ENCODE measurements at places on chromosomes 3 and 15.
A peak's percentile ranks its signal among the peaks of the same experiment; 100 is the strongest.

DNA sequence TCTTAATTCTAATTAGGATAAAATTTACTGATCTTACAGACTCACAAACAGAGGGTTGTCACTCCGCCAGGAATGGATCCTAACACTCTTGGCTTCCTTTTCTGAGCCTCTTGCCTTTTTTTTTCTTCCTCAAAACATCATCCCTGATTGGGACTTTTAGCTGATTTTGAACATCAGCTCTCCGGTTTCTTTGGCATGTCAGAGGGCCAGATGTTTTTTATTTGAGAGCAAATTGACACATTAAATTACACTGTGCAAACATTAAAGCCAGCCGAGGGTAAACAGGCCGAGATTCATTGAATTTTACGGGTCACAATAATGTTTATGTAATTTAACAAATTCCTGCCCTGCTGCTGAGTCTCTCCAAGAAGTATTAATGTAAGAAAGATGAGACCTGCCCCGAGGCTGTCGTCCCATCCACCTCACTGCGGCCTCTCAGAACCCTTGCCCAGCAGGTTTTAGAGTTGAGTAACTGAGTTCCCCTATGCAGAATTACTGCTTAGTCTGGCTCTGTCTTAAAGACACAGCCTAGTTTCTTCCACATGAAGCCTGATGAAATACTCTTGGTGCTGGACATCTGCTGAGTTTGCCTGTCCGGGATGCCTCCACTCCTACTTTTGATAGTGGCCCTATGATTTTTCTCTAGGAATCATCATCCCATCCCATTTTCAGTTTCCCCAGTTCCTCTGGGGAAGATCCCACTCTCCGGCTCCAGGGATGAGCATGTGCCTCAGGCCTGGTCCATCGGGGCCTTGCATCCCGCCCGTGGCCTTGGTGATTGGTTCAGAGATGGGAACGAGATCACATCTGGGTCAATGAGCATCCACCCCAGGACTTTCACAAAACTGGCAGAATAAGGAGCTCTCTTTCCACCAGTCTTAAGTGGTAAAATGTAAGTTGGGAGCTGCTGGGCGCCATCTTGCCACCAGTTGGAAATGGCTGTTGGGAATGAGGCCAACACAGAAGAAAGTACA lies 226.6 kb upstream of the TLE3 start:
- DNase-seq = no peak

- no peak for DNase-seq
Observed at GRCh38 chr15:48850648-48851047, 27.3 kb upstream of the EID1 start.

DNA sequence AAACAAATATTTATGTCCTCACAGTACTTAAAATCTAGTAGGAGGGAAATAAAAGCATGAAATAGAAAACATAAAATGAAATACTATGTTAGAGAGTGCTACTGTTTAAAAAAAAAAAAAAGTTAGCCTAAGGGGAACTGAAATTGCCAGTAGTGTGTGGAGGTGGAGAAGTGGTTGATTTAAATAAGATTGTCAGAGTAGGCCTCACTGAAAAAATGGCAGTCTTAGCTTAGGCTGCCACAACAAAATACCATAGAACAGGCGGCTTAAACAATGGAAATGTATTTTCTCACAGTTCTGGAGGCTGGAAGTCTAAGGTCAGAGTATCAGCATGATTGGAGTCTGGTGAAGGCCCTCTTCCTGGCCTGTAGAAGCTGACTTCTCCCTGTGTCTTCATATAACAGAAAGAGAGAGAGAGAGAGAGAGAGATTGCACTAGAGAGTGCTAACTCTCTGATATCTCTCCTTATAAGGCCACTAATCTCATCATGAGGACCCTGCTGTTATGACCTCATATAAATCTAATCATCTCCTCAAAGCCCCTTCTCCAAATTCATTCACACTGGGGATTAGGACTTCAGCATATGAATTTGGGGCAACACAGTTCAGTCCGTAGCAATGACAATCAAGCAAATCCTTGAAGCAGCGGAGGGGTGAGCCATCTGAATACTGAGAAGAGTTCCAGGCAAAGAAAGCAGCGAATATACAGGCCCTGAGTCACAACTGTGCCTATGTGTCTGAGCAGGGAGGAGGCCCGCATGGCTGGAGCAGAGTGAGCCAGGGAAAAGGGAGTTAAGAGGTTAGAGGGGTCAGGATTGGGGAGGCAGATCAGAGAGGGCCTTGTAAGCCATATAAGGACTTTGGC lies 23.6 kb upstream of the LRRC34 start:
- DNase-seq = peak; percentile 73

- DNase-seq = no peak
Observed at GRCh38 chr3:97872525-97873042, 50.8 kb downstream of the CRYBG3 start.

- DNase-seq = no peak
Observed at GRCh38 chr15:100265641-100266035, 76.1 kb downstream of the ADAMTS17 start.

- no peak for DNase-seq
Observed at GRCh38 chr15:86506401-86506800, 426.7 kb downstream of the AGBL1 start.

GRCh38 chr3:72316501-72317279 lies 531.6 kb downstream of the SHQ1 start:
- no peak for DNase-seq

DNA sequence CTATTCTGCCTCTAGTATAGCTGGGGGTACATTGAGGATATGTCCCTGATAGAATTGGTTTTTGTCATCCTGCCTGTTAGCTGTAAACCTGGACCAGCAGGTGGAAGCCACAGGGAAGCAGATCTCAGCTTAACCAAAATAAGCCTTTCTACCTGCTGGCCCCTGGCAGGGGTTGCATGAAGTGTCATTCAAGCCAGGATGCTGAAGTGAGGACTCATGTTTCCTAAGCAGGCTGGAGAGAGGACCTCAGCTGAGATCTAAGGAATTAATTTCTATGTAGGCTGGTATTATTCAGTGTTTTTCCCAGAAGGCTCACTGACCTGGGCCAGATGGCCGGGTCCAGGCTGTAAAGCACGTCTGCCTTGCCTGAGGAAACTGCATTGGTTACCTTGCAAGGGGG lies 128.9 kb downstream of the MEGF11 start:
- DNase-seq = no peak

DNA sequence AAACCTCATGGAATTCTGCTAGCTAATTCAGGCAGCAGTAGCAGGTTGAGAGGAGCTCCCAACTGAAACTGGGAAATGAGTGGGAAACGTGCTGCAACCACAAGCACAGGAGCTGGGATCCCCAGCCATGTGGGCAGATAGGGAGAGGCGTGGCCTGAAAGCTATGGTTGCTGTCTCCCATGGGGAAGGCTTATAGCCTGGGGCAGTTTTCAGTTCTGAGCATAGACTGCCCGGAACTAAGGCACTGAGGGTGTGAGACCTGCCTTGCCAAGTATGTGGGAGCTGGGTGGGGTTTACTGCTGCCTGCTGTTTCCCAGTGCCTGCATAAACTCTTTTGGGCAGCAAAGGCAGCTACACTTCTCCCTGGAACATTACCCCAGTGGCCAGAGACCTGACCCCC lies 229.5 kb downstream of the TUSC7 start:
- DNase-seq = no peak

DNA sequence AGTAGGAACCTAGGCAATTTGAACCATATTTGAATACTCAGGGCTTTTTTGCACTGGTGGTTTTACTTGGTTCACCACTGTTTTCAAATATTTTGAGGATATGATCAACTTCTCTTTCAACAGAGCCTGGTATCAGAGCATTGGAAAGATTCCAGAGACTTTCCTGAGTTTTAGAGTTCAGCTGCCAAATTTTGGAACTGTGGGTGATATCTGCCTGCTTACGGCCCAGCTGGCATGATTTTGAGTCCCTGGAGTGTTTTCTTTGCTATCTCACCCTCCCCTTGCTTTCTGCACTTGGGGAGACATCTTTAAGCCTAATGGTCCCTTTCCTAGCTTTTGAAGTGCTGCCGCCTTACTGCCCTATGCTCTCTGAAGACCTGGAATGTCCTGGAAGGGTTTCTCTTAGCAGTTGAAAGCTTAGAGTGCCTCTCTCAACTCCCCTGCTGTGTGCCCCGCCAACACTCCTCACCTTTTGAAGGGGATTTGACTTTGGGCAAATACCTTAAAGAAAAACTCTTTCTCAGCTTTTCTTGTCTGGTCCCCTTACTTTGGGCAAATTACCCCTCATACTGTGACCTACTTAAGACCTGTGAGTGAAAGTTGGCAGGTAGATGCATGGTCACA lies 539.1 kb downstream of the MFSD1 start:
- no peak for DNase-seq

DNA sequence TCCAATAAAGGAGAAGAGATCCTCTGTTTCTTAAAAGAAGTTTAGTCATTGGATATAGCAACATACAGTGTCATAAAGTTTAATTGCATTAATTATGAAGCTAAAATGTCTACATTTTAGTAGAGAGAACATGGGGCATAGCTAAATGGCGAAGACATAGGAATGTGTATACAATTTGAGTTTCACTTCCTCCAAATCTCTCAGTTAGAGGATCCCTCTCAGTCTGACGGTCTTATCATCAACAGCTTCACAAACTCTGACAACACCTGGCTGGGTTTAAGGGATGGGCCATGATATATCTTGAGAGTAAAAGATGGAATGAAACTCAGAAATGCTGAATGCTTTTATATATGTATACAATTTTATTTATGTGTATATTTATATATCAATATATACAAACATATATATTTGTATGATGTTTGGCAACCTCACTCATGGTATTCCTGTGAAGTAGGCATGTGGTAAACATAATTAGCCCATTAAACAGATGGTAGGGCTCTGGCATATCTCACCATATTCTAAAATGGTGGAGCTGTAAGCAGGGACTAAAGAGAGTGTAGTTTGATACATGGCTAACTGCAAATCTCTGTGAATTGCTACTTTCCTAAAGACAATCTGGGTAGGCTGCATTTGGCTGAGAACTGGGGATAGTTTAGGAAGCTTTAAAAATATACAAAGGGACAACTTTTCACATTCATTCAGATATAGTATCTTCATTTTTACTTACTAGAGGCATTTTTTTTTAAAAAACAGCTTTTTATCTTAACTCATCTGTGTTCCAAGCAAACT lies 111.6 kb downstream of the TIGIT start:
- DNase-seq = peak; percentile 6

GRCh38 chr3:165938986-165939540 lies 101.8 kb upstream of the BCHE start:
- no peak for DNase-seq

DNA sequence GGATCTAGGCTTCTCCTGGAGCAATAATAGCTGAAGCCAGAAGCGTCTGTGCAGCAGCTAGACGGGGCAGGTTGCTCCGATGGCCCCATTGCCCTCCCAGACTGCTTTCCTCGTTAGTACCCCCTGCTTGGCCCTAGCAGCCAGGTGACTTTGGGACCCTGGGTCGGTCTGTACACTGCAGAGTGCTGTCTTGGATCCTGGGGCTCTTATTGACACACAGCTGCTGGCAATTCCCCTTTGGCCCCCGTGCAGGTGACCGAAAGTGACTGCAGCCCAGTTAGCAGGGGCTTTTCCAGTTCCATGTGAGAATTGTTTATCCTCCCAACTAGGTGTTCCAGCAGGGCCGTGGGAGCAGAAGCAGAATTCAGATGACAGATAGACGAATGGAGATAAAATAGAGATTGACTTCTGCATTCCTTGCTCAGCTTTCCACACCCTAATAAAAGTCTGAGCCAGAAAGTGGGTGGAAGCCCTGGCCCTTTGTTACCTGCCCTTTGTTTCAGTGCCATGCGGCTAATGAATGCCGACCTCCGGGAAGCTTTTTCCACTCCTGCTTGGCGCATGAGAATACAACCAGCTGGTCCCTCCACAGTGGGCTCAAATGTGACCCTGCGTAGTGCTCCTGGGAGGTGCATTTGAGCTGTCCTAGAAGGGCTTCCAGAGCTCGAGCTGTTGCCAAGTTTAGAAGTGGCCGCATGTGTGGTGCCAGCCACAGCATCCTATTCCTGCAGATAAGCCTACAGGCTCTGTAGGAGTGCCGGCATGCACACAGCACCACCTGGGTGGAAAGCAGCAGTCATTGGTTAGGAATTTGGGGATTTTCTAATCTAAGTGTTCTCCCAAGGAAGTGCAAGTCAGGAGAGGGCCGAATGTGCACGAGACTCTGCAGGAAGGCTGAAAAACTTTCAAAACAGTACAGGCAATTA lies 94.4 kb downstream of the SLCO3A1 start:
- no peak for DNase-seq

- no peak for DNase-seq
Observed at GRCh38 chr3:13951184-13951583, 71.3 kb upstream of the WNT7A start.

GRCh38 chr3:119538772-119539171 lies 20.6 kb downstream of the CD80 start:
- no peak for DNase-seq

DNA sequence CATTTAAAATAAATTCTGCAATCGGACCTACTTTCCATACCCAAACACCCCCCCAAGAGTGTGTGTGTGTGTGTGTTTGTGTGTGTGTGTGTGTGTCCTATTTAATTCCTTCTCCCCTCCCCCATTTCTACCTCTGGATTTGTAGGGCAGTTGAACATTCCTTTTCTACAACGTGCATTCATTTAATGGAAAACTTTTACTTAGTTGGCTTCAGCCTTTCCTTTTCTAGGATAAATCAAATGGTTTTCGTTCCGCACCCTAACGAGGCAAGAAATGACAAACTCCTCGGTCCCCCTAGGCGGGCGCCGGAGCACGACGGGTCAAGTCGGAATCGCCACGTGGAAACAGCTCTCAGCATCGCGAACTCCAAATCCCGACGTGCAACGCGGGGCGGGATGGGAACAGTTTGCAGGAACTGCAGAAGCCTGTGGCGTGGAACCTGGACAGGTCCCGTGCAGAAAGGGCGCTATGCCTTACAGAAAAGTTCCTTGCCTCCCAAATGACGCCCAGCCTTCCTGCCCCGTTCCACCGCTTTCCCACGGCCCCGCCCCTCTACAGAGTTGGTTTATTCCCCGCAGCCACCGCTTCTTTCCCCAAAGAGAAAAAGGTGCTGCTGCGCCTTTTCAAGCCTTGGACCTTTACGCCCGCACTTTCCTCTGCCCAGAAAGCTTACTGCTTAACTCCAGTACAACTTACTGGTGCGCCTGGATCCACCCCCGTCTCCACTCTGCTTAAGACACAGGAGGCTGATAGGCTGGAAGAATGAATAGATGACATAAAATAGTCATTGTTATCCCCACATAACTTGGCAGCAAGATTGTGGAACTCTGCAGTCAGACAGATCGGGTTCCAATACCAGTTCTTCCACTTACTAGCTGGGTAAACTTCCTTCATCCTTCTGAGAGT lies 1.1 kb upstream of the EIF2B5 start:
- peak; percentile 68 for DNase-seq

GRCh38 chr3:13417166-13417947 lies 2.8 kb downstream of the NUP210 start:
- DNase-seq = no peak

- DNase-seq = no peak
Observed at GRCh38 chr3:119340014-119340413, 45.8 kb downstream of the ARHGAP31 start.

GRCh38 chr3:135106445-135106844 lies 311.4 kb downstream of the EPHB1 start:
- peak; percentile 15 for DNase-seq

GRCh38 chr15:86382341-86382740 lies 302.7 kb downstream of the AGBL1 start:
- DNase-seq = no peak

- DNase-seq = no peak
Observed at GRCh38 chr3:117856354-117856753, 1146.8 kb downstream of the TUSC7 start.
